ENCODE measurements at places on chromosomes 1 and 21.

GRCh38 chr1:27990920-27991537 is 31.3 kb downstream of the XKR8 start:
- no peak for DNase-seq

DNA sequence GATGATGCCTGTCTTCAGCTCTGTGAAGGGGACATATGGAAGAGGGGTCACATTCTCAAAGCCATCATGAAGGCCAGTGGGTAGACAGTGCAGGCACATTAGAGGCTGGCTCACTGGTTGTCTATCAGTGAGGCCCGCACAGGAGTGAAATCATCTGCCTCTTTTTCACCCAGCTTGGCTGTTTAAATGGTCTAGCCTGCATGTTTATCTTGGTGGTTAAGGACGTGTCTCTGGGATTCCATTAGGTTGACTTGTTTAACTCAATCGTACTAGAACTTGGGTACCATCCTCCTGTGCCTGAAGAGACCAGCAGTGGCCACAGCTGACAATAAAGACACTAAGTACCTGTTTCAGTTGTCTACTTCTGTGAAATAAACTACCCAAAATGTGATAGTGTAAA is 219.3 kb downstream of the PLPP3 start:
- DNase-seq = no peak

DNA sequence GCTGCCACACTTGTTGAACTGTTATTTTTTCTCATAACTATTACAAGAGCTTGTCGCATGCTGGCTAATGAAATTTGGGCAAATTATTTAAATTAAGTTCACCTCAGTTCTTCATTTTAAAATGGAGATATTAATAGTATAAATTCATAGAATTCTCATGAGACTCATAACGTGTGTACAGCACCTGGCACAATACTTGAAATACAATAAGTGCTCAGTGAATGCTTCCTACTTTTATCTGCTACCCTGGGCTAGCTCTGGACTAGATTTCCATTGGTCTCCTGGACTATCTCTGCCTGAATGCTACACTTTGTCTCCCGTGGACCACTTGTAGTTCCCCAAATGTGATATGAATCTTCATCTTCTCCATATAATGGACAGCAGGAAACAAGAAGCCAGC is 919 bp downstream of the SLAMF6 start:
- DNase-seq = no peak

DNA sequence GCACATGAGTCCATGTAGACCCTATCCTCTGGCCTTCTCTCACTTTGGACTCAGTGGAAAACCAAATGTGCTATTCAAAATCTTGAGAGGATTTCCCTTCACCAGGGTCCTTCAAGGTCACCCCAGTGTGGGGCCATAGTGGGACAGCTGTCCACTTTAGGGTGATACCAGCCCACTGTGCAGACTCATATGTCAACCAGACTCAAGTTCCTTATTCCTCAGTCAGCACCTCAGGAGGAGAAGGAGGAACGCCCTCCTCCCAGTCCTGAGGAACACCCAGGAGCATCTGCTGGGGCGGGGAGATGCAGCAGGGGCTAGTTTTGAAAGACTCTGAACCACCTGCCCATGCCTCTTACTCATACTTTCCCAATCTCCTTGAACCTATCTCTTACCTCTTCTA is 340.9 kb downstream of the MATN1 start:
- DNase-seq = no peak

GRCh38 chr21:39062196-39062595 is 121.1 kb downstream of the PSMG1 start:
- no peak for DNase-seq

GRCh38 chr1:3735688-3736087 is 16.6 kb upstream of the CCDC27 start:
- no peak for DNase-seq

- no peak for DNase-seq
Observed at GRCh38 chr21:18411565-18411964, 8.0 kb upstream of the TMPRSS15 start.

- DNase-seq = no peak
Observed at GRCh38 chr1:245537992-245538391, 383.2 kb downstream of the KIF26B start.

- DNase-seq = no peak
Observed at GRCh38 chr1:194940336-194941030, 1667.8 kb downstream of the KCNT2 start.

- no peak for DNase-seq
Observed at GRCh38 chr1:114093624-114094362, 59.9 kb downstream of the SYT6 start.

DNA sequence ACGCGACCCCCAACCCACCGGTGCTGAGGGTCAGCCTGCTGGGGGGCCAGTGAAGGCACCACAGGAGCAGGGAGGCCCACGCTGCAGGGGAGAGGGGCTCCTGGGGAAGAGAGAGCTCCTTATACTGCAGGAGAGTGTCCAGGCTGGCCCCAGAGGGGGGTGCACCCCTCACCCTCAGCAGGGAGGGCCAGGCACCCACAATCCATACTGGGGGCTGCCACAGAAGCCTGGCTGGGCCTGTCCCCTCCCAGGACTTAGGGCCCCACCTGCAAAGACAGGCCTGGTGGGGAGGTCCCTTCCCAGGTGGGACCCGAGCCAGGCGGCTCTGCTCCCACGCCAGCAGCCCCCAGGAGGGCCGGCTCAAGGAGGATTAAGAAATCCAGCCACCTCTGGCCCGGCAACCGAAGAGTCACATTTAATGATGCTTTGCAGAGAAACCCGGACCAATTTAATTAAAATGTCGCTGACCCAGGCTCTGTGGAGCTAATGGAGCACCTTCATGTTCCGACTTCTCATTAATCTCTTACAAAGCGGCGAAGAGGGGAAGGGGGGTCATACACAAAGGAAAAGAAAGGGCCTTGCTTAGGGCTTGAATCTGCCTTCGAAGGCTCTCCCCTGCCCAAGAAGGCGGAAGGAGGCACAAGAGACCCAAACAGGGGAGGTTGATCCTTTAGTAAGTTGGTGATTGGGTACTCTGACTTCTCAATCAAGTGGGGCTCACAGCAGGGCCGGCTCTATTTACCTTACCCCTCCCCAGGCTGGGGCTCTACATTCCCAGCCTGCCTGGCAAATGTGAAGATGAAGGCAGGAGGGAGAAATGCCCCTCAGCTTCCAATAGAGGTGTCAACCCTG is 25.0 kb downstream of the WNT9A start:
- DNase-seq = no peak

GRCh38 chr21:15301014-15301413 is 236.2 kb upstream of the NRIP1 start:
- no peak for DNase-seq

DNA sequence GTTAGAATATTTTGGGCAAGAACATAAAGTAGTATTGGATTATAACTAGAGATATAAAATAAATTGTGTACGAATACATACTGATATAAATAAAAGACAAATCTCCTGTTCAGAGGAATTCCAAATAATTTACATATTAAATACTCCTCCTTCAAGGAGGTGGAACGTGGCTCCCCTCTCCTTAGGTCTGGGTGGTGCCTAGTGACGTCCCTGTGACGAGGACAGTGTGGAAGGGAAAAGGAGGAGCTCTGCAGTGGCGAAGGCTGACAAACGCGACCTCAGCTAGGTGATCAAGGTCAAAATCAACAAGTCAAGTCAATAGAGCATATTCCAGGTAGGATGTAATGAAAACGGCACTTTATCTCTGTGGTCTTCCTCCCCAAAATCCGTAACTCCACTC is 310.0 kb downstream of the SMYD3 start:
- DNase-seq = no peak

DNA sequence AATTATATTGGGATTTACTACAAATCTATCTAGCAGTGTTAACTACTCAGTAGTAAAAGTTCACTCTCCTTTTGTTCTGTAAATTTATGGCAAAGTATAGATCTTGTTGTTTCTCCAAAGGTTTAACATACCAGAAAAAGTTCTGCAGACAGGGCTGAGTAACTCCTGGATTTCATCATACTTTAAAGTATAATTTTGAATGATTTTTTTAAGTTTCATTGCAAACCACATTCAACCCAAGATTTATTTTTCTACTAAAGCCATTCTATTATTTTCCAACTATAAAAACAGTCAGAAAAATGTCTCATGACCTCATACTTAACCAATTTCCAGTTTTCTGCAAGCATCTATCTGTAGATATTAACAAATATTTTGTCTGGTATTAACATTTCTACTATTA is 585.8 kb upstream of the ZRANB2 start:
- no peak for DNase-seq

DNA sequence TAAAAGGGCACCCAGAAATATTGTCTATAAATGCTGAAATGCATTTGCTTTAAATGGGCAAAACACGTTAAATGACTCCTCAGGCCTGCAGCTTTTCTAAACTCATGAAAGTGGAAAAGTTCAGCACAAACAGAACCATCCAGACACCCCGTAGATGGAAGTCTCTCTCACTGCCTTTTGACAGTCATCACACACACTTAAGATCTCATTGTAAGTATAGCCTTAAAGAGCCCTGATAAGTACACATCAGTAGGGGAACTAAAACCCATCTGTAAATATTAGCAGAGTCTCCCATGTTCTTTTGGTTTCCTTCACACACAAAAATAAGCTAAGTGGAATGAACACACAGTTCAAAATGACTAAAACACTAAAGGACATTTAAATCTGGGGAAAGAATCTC is 166.7 kb downstream of the LTN1 start:
- DNase-seq = no peak

DNA sequence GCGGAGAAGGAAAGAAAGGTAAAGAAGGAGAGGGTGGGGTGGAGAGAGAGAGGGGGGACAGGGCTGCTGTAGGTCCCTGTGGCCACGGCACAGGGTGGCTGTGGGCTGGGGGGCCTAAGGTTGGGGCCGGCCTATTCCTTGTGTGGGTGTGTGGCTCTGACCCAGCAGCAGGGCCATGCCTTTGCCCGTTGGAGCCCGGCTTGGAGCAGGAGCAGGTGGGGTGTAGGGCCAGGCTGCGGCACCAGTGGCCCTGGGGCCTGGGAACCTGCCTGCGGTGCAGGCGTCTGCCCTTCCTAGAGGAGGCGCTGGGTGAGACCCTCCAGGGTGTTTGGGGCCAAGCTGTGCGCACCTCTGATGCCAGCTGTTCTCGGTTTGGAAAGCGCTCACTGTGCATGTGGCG is 19.7 kb upstream of the SUMO3 start:
- DNase-seq = no peak

- DNase-seq = no peak
Observed at GRCh38 chr1:158942490-158942889, 11.1 kb downstream of the PYHIN1 start.

GRCh38 chr1:121558514-121558913 is 373.7 kb downstream of the SRGAP2C start:
- no peak for DNase-seq

GRCh38 chr21:20377250-20377649 is 621.0 kb upstream of the NCAM2 start:
- no peak for DNase-seq
